ENCODE measurements at places on chromosomes 4 and X.

DNA sequence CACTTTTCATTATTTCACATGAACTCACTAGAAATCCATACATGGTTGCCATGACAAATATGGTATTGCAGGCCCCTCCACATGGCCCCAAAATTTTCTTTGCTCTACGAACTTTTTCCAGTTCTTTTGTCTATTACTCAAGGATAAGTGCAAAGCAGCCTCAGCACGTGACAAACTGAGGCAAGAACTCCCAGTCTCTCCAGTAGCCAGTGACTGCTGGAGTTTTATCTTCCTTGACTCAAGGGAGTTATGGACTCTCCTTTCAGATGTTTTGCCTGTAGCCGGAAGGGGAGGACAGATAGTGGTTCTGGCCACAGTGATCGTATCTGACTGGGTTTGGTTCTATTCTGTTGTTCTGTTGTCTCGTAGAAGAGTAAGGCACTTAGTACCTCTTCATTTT, 105.5 kb downstream of the ARHGAP24 start:
- DNase-seq: no peak

DNA sequence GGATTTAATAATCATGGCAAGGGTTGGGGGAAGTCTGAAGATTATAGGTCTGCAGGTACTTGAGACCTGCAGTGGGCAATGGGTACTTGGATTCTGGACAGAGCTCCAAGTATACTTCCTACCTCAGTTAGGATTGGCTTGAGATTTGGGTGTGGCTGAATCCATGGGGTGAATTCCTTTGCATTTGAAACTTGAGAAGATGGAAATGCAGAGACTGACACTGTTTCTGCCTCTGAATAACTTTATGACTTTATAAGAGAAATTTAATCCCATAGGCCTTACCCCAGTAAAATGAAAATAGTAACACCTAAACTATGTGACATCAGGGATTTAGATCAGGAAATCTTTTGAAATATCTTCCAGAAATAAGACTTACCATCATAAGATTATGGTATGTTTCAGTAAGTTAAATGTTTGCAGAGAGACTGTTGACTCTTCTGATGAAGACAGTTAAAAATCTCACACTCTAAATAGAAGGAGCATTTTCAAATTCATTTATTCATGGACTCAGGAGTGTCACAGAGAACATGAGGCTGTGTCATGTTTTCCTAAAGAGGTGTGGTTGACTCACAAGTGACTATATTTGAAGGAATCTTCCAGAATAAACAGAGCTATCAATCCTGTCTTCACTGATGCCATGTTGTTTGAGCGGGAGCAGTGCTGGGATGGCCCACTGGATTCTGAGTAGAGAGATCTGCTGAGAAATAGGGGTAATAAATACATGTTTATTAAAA, 513.5 kb upstream of the NR3C2 start:
- no peak for DNase-seq

GRCh38 chr4:41602886-41603498, 65.0 kb downstream of the LIMCH1 start:
- no peak for DNase-seq

- no peak for DNase-seq
Observed at GRCh38 chr4:5821665-5822358, 71.1 kb downstream of the CRMP1 start.

DNA sequence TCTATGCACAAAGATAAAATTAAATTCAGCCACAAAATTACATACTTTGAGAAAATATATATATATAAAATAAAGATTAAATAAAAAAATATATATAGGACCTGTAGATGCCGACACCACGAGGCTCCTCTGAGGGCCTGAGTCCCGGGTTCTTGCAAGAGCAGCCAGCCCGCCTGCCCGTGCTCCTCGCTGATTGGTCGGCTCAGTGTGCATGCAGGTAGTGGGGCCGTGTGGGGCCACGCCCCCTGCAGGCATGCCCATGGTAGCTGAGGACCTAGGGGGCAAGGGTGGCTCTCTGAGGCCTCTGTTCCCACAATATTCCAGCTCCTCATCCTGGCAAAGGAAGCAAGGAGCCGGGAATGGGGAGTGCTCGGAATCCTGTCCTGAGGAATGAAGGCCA, 80.5 kb upstream of the AMELX start:
- DNase-seq: no peak

All from activated CD4-positive, CD25-positive, alpha-beta regulatory T cell (primary cell).